ENCODE measurements at places on chromosomes 1 and 21.

DNA sequence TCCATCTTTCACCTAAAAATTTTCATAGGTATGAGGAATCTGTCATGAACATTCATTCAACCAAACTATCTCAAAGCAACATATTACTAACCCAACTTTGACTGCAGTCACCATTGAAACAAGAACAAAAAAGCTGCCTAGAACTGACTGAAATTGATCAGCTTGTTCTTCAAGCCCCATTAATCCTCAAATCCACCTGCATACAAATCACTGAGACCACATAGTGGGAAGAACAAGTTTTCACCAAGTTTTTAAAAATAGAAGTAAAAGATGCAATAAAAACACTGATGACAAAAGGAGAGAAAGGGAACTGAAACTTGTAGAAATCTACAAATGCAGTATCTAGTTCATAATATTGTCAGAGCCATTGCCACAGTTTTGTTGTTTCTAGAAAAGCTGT, 6.1 kb downstream of the SORT1 start:
- DNase-seq, result no peak

DNA sequence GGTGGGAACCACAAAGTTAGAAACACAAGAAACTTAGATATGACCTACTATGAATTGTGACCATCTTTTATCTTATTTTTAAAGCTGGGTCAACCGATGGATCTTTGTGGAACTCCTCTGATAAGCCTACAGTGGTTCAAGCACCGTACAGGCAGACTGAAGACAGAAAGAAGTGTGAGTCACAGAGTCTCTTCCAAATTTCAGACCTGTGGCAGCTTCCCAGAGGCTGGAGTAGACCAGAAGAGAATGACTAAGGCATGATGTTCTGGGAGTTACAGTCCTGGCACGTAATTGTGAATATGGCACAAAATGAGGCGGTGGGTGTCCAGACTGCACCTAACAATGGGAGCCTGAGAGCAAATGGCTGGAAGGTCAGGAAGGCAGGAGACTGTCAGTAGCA, 70.0 kb downstream of the LMO4 start:
- no peak for DNase-seq

GRCh38 chr1:26378879-26379251, 6.3 kb upstream of the ZNF683 start:
- no peak for DNase-seq

DNA sequence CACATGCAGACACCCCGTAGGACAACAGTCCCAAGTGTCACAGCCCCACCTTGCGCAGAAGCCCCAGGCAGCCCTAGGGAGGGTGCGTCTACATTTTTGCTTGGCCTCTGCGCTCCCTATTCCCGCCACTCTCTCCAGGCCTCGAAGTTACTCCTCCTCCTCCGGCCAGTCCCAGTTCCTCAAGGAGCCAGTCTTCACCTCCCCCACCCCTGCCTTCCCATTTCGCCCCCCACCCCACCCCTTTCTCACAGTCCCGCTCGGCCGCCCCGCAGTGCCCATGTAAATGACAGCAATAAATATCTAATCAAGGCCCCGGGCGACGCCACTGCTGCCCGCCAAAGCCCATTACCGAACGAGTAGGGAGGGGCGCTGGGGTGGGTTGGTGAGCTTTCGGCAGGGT, 3.2 kb downstream of the DMBX1 start:
- no peak for DNase-seq

DNA sequence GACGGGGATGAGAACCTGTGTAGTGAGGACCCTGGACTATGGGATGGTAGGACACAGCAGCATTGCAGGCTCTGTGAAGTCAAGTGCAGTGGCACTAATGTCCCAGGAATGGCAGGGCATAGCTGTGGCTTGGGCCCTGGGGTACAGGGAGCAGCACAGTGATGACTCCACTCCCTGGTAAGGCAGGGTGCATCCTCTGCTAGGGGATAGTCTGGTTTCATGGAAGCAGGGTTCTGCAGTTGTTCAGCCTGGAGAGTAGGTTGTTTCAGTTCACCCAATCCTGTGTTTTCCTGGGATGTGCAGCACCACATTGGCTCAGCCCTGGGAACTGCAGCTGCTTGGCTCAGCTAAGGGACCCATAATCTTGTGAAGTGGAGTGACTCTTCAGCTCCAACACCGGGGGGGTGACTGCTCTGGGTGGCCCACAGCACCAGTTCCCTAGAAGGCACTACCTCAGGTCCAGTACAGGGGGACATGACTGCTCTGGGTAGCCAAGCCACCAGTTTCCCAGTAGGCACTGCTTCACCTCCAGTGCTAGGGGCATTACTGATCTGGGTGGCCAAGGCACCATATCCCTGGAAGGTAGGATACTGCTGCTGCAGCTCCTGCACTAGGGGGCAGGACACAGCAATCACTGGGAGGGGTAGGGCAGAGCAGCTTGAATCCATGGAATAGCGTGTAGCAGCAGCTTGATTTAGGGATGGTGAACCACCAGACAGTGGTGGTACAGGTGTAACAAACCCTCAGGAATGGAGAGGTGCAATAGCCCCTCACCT, 15.3 kb upstream of the C1orf185 start:
- no peak for DNase-seq

- DNase-seq, result no peak
These were observed 219.8 kb downstream of the DAB1 start for GRCh38 chr1:57204091-57204490.

GRCh38 chr1:53258216-53258615, 19.9 kb upstream of the MAGOH start:
- DNase-seq, result no peak

DNA sequence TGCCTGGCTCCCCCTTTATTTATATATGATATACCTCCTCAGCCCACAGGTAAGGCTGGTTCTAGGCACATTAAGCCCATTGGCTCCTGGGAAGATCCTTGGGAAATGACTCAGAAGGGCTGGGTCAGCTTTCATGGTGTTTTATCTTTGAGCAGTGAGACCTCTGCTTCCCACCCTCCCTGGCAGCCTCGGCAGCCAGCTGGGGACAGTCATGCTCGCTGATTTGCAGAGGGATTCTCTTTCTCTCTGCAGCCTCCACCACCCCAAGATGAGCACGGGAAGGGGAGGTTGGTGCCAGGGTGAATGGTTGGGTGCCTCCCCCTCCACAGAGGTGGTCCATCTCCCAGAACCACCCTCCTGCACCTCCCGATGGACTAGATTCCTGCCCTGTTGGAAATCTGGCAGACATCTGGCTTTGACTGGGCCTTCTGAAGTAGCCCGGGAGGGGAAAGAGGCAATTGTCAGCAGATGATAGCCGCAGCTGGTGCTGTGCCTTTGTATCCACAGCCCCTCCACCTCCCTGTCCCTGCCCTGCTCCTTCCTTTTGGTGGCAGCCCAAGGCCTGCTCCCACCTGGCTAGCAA, 24.6 kb downstream of the IER5 start:
- DNase-seq, result no peak

DNA sequence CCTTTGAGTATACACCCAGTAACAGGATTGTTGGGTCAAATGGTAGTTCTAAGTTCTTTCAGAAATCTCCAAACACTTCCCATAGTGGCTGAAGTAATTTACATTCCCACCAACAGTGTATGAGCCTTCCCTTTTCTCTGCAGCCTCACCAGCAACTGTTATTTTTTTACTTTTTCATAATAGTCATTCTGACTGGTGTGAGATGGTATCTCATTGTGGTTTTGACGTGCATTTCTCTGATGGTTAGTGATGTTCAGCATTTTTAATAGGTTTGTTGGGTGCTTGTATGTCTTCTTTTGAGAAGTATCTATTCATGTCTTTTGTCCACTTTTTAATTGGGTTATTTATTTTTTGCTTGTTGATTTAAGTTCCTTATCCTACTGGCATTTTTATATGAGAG, 26.4 kb upstream of the LAMC1 start:
- DNase-seq, result no peak

GRCh38 chr1:27349784-27350662, 8.2 kb downstream of the SYTL1 start:
- no peak for DNase-seq

- no peak for DNase-seq
These were observed 102.7 kb upstream of the NGF start for GRCh38 chr1:115440733-115441132.

DNA sequence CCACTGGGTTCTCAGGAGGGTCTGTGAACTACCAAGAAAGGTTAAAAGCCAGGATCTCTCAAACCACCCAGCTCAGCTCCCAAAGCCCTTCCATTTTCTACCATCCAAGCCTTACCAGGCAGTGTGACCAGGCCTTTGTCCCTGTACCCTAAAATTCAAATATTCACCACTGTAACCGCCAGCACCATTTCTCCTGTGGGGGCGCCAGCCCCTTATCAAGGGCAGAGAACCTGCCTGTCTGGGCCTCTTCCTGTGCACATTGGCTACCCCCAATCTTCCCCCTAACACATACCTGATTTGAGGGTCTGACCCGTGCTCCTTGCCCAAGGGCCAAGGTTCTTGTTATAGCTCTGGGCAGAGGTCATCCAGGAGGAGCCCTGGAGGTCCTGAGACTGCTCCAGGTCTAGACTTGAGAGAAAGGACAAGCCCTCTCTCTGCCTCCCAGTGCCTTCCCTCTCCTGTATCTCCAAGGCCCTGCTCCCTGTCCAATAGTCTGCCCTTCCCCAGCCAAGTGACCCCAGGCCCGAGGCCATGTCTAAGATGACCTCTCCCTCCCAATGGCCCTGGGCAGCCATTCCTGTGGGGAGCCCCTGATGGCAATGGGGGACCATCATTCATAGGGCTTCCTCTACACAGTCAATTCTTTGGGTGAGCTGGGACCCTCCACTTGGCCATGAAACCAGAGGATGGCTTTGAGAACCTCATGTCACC, 78.5 kb downstream of the FHAD1 start:
- DNase-seq, result no peak

DNA sequence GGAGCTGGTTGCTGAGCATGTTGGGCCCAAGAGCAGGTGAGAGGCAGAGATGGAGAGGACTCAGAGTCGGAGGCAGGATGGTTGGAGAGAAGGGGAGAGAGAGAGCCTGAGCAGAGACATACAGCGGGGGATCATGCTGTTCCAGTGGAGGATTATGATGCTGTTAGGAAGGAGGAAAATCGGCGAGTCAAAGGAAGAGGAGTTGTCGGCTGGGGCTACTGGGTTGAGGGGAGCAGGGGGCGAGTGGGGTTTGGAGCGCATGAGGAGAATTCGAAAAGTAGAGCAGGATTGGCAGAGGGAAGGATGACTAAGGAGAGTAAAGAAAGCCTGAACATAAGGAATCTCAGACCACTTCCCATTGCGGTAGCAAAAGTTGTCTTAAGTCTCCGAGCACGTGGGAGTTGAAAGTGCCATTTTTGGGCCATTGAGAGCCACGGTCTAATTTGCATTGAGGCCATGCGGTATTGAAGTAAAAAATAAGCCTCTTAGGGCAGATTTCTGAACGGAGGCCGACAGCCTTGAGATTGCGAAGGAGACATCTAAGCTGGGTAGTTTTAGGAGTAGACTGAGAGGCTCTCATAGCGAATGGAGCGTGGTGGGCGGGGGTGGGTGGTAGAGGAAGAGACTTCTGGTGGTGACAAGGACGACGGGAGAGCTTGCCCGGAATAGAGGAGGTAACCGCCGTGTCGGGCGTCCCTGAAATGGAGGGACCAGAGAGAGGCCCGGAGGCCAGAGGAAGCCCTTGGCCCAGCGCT, 140.4 kb upstream of the ETV3 start:
- no peak for DNase-seq

- no peak for DNase-seq
These were observed 18.8 kb downstream of the SLC41A1 start for GRCh38 chr1:205794011-205794730.

- DNase-seq, result no peak
These were observed 28.7 kb downstream of the RSPH1 start for GRCh38 chr21:42467140-42467983.

DNA sequence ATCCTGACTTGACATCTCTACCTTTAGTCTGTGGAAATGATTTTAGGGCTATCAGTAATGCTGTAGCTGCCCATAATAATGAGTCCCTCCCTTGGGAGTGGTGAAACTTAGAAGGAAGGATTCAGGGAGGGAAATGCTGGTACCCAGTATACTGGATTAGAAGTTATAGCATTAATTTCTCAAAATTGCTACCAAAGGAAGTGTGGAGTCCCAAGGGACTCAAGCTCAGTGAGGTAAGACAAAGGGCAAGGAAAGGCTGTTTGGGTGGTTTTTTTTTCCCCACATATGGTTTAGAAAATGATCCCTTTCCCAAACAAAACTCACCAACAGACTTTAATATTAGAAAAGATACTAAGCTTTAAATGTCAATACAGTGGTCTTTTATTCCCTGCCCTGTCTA, 99.9 kb downstream of the CD247 start:
- no peak for DNase-seq

DNA sequence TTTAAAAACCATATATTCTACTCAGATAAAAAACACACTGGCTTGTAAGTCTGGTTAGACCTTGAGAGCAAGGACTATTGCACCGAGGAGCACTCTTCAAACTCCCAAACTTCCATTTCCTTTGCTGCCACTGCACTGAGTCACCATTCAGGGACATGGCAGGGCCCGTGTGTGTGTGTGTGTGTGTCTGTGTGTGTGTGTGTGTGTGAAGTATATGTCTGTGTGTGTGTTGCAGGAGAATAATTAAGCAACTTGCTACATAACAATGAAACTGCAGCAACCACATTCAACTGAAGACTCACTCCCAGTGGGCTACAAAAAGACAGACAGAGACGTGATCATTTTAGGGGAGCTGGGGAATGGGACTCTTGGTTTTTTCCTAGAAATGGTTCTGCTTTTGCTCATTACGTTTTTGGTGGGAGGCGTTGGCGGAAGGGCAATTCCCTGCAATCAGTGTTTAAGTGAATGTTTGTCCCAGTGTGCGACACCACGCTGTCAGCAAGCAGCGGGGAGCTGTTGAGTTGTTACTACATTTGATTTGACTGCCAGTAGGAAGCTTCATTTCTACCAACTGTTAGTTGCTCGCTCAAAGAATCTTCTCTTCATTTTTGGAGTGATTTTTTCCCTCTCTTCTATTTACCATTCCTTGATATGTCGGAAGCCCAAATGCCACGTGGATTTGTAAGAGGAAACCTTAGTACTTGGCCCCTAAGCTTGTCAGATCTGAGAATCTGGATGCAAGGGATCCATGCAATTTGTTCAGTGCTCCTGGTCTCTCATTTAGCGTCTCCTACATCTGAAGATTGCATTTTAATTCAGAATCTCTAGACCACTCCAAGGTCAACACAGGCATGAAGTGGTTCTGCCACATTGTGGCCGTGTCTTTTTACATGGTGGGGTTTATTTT, 36.1 kb downstream of the ESRRG start:
- DNase-seq, result no peak

- no peak for DNase-seq
These were observed 72.8 kb upstream of the KRTAP19-8 start for GRCh38 chr21:31111093-31111492.

DNA sequence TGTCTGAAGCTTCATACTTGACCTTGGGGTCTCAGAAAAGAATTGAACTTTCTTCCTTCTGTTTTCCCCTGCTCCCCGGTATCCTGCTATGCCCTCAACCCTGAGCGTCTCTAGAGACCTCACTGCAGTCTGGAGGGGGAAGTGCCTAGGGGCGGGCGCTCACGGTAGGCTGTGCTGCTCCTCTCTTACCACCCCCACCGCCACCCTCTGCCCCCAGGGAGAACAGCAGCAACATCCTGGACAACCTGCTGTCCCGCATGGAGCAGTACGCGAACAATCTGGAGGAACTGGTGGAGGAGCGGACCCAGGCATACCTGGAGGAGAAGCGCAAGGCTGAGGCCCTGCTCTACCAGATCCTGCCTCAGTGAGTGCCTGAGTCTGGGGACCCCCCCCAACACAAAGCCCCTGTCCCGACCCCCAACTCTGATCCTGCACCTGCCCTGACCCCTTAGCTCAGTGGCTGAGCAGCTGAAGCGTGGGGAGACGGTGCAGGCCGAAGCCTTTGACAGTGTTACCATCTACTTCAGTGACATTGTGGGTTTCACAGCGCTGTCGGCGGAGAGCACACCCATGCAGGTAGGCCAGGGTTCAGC, 10.3 kb downstream of the NPR1 start:
- DNase-seq, result no peak

- DNase-seq, result no peak
These were observed 35.3 kb upstream of the POFUT2 start for GRCh38 chr21:45322960-45323461.

Measured in stimulated activated CD4-positive, alpha-beta T cell treated with anti-CD3 and anti-CD28 coated beads, TNF-alpha, amount 100 ng/mL, for 4 hours (primary cell).